ENCODE measurements at places on chromosomes 5 and 9.

GRCh38 chr9:126932871-126933321 is 18.3 kb downstream of the RALGPS1 start:
- no peak for DNase-seq

- DNase-seq: no peak
These were observed 74.7 kb upstream of the ELL2 start for GRCh38 chr5:96036301-96036700.

GRCh38 chr5:130365956-130366355 is 461.7 kb downstream of the CHSY3 start:
- no peak for DNase-seq

GRCh38 chr5:14929293-14930065 is 57.9 kb upstream of the ANKH start:
- DNase-seq: no peak

DNA sequence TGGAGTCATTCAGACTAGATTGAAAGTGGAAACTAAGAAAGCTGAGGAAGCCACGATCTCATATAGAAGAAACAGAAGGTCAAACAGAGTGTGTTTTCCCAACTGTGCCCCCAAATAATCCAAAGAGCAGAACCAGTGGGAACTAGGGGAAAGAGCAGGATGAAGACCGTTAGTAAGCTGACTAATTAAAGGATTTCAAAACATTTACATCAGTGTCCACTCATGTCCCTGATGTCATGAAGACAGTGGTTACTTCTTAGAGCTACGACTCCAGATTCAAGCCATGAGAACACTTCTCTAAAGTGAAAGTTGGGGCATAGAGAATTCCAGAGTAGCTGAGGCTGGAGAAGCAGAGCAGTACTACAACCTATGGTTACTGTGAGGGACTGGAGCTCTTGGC is 119.6 kb upstream of the SLC12A2 start:
- no peak for DNase-seq

DNA sequence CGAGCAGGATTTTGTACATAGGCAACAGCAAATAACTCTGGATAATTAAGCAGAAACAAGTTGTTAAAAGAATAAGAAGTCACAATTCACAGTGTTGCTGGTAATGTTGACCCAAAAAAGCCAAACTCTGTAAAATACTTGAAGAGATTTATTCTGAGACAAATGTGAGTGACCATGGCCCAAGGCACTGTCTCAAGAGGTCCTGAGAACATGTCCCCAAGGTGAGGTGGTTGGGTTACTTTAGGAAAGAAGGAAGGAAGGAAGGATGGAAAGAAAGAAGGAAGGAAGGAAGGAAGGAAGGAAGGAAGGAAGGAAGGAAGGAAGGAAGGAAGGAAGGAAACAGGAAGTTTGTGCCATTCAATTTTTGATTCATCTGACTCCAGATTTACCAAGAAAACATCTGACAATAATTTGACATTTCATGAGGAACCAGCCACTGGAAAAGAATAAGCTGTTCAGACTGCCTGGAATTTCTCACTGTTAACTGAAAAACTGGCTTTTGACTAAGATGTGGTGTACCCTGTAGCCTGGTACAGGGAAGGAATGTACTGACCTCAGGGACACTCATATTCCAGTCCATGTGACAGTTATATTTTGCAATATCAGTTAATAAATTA is 295.9 kb upstream of the TNC start:
- no peak for DNase-seq

DNA sequence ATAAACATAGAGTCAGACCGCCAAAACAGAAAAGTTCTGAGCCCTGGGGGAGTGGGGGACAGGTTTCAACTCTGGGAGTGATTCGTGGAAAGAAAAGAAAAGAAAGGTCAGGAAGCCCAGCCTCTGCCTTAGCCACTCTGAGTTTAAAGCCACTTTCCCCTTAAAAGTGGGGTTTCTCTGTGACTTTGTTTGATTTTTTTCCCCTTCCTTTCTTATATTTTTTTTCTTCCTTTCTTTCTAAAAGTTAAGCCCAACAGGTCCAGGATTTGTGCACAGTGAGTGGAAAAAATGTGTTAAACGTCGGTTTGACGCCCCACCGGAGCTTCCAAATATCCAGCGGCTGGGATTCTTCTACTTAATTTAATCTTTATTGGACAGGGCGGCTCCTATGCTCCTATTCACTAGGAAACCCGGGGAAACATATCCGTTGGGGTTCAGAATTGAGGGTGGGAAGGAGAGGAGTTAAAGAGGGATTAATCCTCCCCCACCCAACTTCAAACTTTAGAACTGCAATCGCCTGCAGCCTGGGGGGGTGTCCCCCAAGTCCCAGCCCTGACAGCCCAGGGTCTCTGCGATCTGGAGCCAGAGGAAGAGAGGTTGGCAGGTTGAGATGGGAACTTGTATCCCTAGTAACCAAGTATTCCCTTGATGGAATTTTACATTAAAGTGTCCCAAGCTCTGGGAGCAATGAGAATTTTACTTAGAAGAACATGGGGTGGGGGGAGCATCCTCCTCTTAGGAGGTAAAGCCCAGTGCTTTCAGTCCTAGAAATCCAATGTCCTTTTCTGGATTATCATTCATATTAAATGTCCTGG is 6.3 kb downstream of the NR2F1-AS1 start:
- DNase-seq: peak; percentile 6

DNA sequence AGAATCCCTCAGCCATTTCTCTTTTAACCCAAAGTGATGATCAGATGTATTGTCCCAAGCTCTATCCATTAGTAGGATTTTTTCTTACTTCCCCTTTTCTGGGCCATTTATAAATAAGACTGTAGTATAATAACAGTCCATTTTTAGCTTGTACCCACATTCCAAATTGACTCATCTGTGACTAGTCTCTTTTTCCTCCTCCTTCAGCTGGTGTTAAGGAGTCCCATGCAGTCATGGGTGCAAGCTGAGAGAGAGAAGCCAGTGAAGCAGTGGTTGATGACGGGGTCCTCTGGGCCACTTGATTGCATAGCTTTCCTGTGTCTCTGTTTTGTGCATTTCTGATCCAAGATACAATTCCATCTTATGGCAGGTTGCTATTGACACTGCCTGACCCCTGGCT is 476.0 kb upstream of the CD180 start:
- no peak for DNase-seq

DNA sequence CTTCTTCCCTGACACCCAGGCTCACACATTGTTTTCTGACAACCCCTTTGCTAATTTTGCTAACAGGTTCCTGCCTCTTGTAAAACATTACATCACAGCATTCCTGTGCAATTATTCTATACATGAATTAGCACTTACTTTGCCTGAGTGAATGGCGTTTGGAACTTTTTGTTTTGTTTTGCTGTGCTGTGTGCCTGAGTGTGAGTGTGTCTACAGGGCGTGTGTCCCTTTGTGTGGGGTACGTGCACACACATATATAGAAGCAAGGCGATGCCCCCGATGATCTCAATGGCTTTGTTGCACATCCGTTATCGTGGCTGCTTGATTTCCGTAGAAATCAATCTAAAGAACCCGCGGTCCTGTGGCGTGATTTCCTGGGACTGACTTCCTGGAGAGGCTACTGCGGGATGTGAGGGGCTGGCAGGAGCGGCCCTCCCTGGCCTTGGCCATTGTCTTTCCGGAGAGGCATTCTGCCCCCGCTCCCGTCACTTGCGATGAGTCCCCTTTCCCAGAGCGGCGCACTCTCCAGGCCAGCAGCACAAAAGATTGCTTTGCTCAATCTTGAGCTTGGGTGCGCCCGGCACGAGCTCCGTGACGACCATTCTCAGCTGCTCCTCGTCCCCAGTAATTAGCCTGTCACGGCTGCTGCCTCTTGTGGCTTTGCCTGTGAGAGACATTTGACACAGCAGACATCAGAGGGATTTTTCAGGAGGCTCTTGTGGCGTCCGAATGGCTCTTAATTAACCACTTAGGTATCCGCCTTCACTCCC is 398.1 kb upstream of the IRX1 start:
- no peak for DNase-seq

DNA sequence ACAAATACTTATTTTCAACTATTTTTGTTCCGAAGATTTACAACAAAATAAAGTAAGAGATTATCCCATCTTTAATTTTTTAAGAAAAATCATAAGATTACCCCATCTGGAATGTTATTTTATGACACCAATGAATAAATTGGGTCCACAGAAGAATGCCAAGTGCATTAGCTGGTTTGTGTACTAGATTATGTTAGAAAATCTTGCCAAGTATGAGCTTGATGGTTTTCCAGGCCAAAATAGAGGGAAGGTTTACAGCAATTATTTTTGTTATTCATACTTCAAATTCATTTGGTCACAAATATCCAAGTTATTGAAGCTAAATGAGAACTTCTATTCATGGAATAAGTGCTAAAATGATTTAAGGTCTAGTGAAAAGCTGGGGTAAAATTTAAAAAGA is 109.4 kb upstream of the DMRTA1 start:
- DNase-seq: no peak

- no peak for DNase-seq
These were observed 188.9 kb downstream of the PDZD2 start for GRCh38 chr5:31827867-31828266.

DNA sequence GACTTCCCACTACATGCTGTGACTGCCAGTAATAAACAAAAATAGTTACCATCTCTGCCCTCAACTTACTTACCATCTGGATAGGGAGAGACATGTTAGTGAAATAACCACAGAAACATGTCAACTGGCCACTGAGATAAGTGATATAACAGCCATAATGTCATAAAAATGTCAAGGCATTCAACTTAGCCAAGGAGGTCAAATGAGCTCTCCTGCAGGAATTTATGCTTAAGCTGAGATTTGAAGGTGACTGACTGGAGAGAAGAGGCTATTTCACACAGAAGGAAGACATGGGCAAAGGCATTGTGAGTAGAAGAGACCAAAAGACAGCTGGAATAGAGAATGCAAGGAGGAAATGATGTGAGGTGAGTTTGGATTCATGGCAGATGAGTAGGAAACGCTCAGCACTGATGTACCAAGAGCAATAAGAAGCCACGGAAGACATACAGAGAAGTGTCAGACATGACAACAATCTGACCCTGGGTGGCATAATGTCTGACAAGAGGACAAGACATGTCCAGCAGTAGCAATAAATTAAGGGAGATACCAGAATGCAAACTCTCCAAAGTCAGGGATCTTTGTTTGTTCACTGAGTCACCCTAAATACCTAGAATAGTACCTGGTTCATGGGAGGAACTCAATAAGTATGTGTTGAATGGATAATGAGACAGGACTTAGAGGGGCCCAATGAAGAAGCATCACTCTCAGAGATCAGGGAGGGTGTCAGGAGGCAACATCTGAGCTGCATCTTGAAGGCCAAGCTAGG is 318.8 kb downstream of the ACTL7B start:
- no peak for DNase-seq

DNA sequence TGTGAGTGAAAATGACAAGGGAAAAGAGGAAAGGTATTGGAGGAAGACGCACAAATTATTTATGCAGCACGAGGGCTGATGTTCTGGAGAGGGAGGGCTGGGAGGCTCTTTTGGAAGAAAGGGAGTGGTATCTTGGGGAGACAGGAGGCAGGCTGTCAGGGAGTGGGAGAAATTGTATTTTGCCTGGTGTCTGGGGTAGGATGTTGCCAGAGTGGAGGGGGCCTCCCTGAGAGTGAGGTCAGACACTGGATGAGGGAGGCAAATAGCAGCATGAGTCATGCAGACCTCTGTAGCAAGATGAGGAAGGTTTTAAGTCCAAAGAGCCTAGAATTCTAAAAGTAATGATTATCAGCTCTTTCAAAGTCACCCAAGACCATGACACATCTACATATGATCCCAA is 158.0 kb downstream of the DMRT2 start:
- DNase-seq: no peak

DNA sequence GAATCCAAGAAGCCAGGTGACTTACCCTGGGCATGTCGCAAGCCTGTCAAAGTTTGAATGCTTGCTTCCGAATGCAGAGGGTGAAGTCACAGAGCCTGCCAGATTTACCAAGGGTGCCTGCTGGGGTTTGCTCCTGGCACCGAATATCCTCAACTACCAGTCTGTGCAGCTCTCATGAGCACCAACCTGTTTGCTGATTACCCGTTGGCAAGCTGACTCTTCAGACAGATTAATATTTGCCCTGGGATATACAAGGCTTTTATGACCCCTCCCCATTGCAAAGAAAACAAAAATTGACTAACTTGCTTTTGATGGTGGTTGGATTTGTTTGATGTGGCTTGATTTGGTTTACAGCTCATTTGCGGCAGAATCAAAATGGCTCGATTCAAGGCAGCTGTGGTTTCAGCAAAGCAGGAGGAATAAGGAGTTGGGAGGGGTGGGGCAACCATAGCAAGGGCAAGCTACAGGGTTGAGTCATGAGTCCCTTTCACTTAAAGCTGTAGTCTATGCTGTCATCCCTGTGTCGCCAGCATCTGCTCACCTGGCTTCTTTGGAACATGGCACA is 82.3 kb upstream of the AGXT2 start:
- DNase-seq: no peak

DNA sequence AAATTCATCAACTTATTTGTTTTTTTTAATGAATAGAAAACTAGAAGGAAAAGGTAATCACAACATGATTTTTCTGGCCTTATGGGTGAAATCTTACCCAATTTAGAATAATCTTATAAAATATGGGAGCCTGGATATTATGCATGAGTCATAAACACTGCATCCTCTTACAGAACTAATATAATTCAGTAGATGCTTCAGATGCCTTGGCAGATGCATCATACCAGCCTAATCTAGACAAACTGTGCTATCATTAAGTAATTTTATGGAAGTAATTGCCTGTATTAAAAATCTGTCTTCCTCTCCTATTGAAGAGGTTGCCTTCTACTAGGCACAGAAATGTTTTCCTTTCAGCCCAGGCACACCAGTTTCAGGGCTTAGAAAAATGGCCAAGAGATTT is 2384.6 kb upstream of the WWC1 start:
- no peak for DNase-seq

DNA sequence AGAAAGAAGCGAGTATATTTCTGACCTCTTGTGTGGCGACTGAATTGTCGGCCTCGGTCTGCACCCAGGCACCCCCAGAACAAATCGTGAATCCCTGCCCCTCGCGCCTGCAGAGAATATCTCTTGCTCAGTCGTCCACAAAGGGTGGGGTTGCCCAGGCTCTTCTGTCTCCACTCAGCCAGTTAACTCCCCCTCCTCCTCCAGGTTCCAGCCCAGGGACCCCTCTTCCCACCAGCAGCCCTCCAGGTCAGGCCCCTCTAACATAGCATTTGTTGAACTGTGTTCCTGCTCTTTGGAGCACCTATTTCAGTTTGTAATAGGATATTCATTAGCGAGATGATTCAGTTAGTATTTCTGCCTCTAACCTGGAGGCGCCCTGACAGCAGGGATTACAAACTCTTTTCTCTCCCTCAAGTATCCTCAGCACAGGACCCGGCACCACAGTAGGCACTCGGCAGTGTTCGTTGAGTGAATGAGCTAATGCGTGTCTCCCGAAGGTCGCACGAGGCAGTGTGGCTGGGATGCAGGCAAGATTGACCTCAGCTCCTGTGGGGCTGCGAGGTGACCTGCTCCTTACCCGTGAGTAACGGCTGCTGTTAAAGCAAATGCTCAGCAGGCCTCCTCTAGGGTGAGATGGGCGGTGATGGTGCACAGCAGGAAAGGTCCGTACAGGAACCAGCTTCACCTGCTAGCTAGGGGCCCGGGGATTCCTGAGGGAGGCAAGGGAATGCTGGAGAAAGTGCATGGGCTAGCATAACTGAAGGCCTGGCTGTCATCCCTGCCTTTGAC is 25.8 kb downstream of the ZBTB34 start:
- no peak for DNase-seq

Data from GM20000 (cell line).